ENCODE measurements at places on chromosomes 13 and 19.

GRCh38 chr19:36059180-36059910 is 4.6 kb downstream of the WDR62 start:
- no peak for DNase-seq

GRCh38 chr19:44614313-44614712 is 950 bp downstream of the IGSF23 start:
- DNase-seq: no peak

GRCh38 chr13:112767506-112768471 is 78.0 kb downstream of the ATP11A start:
- DNase-seq: no peak

GRCh38 chr13:20550799-20551198 is 16.2 kb upstream of the IFT88 start:
- DNase-seq: no peak

- DNase-seq: no peak
Measured at GRCh38 chr13:78326633-78327032, 276.7 kb downstream of the POU4F1 start.

DNA sequence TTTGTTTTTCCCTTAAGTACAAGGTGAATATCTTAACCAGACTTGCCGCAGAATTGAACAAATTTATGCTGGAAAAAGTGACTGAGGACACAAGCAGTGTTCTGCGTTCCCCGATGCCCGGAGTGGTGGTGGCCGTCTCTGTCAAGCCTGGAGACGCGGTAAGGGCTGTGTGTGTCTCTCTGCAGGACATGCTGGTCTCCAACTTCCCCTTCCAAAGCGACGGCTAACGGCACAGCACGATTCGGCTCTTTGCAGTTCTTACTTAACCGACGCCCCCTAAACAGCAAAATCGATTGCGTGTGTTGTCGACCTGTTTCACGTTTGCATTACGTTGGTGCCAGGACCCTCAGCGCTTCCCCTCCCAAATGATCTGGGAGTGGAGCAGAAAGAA is 73.2 kb downstream of the GGACT start:
- DNase-seq: no peak

DNA sequence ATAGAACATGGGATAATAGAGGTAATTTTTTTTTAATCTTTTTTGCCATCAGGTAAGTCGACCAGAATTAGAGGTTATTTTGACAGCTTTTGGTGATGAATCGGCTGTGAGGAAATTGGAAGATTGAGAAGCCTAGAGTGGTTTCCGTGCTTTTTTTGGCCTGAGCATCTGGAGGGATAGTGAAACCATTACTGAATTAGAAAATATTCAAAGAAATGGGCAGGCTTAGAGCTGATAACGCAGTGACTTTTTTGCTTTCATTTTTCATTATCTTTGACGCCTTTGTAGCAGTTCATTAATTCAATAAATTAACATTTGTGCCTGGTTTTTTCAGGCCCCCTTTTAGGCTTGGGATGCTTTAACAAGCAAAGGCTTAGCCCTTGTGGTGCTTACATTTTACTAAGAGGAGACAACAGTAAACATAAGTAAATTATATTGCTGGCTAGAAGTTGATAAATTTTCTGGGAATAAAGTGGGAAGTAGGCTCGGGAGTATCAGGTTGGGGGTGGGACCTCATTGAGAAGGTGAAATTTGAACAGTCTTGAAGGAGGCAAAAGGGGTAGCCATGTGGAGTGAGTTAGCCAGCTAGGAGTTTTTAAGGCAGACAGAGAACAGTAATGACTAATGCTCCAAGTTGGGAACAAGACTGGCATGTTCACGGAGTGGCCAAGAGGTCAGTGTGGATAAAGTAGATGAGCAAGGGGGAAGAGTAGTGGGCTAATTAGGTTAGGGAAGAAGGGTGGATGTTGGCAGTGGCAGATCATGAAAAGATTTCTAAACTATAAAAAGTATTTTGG is 36.5 kb downstream of the GTF2F2 start:
- no peak for DNase-seq

- DNase-seq: no peak
Measured at GRCh38 chr13:95650696-95651095, 6.2 kb upstream of the DZIP1 start.

DNA sequence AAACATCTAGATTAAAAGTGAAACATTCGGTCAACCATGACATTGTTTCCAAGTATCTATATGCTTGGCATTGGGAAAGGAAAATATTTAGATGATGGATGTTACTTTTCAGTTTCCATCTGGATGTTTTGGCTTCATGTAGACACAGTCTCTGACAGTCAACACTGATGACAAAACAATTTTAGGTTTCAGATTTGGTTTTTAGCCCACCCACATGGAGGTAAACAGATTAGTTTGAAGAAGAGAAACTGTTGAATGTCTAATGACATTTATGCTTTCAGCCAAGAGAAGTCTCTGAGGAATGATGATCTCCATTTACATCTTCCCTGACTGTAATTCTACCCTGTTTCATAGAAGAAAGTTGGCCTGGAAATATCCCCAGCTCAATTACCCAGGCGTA is 379.1 kb downstream of the SLITRK6 start:
- DNase-seq: no peak

All from skeletal muscle cell (primary cell).